ENCODE measurements at places on chromosomes 3 and 15.

GRCh38 chr3:10450494-10451440 is 54.6 kb downstream of the ATP2B2 start:
- DNase-seq, result no peak

GRCh38 chr3:48563382-48563918 is at the start of gene UCN2:
TSS of gene UCN2 (minus strand) at chr3:48563781. CDS start at chr3:48563124, 657 bp downstream.
- no peak for DNase-seq

DNA sequence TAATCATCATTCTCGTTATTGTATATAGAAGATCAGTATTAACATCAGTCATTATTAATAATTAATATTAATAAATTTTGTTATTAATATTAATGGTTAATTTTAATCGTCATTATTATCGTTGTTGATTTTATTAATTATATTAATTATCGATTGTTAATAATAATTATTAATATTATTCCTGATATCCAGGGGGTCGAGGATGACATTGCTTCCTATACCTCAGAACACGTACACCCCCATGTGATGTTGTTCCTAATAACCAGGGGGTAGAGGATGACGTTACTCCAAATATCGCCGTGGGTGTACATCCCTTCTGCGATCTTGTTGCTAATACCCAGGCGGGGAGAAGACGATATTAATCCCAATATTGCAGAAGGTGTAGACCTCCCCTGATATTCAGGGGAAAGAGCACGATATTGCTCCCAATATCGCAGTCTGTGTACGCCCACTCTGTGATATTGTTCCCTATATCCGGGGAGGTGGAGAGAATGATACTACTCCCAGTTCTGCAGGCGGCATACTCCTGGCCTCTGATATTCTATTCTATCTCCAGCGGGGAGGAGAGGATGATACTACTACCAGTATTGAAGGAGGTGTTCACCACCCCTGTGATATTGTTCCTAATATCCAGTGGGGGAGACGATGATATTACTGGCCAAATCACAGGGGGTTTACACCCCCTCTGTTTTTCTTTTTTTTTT is 22.3 kb upstream of the BMF start:
- no peak for DNase-seq

- peak; percentile 35 for DNase-seq
Measured at GRCh38 chr3:9862391-9863057, 17.5 kb downstream of the CIDEC start.

GRCh38 chr15:87959080-87959479 is 297.5 kb downstream of the NTRK3 start:
- DNase-seq, result no peak

GRCh38 chr3:61929617-61930016 is 368.2 kb downstream of the PTPRG start:
- no peak for DNase-seq

GRCh38 chr3:17039594-17039993 is 154.8 kb downstream of the PLCL2 start:
- DNase-seq, result no peak

DNA sequence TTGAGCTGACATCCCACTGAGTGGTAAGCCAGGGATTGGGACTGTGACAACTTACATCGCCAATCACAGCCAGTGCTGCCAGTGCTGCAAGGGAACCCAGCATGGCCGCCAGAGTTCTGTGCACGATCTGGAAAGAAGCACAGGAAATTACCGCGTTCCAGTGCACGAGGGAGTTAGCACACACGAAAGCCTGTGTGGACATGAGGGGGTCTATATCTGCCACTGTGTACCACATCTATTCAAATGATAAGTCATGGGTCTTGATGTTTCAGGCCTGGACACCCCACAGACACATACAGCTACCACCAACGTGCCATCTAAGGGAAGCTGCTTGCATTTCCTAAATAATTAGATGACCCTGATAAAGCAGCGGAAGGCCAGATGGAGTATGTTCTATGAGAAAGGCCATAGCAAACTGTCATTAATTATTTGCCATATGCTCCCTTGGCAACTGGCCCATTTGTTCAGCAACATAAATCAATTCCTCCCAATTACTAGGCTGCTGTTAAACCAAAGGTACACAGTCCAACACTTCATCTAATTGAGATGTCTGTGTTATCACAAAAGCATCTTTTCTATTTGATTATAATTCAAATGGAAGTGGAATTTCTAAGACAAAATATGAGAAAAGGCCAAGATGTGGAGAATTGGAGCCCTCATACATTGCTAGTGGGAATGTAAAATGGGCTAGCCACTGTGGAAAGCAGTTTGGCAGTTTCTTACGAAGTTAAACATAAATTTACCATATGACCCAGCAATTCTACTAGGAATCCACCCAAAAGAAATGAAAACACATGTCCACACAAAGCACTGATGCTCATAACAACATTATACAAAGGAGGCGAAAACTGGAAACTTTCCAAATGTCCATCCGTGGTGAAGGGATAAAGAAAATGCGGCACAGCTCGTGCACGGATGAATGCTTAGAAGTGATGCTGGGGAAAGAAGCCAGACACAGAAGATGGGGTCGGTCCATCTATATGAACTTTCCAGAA is 108.3 kb downstream of the OCA2 start:
- no peak for DNase-seq

GRCh38 chr3:76400141-76400540 is 614.8 kb upstream of the ZNF717 start:
- DNase-seq, result no peak

- no peak for DNase-seq
Measured at GRCh38 chr3:189303584-189303983, 131.8 kb downstream of the TPRG1 start.

- DNase-seq, result no peak
Measured at GRCh38 chr15:99086327-99086667, 18.6 kb upstream of the SYNM start.

DNA sequence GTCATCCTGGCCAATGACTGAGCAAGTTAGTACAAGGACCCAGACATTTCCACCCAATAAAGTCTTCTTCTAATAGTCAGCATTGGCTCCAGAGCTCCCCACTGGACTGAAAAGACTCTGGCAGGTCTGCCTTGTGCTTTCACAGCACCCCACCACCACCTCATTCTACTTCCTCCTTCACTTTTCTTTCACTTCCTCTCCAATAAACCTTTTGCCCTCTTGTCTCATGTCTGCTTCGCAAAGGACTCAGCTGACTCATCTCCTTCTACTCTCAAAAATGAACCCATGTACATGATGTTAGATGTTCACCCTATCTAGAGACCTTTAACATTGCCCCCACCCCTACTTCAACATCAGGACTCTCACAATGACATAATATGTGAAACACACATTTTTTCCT is 181.0 kb upstream of the PPP2R3A start:
- DNase-seq, result no peak
